ENCODE measurements at places on chromosomes 3 and 15. TPM values are rescaled to one million over a fixed set of nuclear protein-coding genes. Genes with fewer than 3 reads are reported as not detected.

Gene IL12A
- 0.96 TPM for total RNA-seq

Gene ARNT2
- 26.3 TPM for total RNA-seq

Gene TMEM266
- not detected for total RNA-seq

Gene RPUSD2
- 11.7 TPM for total RNA-seq

Gene MYL3
- total RNA-seq: 7.8 TPM

- DNase-seq: no peak
These were observed 342.9 kb downstream of the VGLL3 start for GRCh38 chr3:86648087-86648486.

DNA sequence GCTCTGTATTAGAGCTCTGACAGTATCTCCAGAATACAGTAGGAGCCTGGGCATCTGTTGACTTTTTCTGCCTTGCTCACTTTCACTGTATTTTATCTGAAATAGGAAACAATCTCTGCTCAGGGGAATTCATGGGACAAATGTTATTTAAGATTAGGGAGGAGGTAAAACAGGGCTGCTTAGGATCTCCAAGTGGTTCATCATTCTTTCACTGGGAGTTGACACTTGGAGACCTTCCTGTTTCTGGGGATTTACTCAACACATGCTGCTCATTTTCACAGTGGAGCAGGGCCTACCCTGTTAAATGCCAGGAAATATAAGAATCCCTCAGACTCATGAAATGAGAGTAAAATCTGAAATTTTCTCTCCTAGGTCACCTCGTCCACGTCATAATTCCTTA lies 185.5 kb downstream of the GAP43 start:
- DNase-seq: no peak

GRCh38 chr3:71536376-71536965 lies 47.1 kb downstream of the FOXP1 start:
- peak; percentile 45 for DNase-seq

DNA sequence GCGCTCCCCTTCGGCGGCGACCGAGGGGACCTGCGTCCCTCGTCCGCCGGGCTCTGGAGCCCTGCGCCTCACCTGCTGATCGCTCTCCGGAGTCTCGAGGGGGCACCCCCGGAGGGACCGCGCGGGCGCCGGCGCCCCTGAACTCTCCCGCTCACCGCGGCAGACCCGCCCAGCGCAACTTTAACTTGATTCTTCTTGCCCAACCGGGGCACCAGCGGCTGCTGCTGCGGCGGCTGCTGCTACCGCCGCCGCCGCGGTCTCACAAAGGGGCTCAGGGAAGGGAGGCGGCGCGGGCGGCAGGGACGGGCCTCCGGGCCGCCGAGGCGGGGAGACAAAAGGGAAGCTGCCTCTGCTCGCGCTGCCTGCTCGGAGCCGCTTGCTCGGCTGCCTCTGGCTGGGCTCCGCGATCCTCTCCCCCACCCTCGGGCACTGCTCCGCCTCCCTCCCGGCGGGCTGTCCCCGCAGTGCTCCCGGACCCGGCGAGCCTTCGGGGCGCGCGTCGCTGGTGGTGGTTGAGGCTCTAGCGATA lies at the start of gene PPM1L:
Gene PPM1L, plus strand, starts transcription at position 456 of the 529 bp plus-strand sequence.
- DNase-seq: peak; percentile 57

- DNase-seq: peak; percentile 88
These were observed 44.1 kb downstream of the UMPS start for GRCh38 chr3:124774327-124774718.

DNA sequence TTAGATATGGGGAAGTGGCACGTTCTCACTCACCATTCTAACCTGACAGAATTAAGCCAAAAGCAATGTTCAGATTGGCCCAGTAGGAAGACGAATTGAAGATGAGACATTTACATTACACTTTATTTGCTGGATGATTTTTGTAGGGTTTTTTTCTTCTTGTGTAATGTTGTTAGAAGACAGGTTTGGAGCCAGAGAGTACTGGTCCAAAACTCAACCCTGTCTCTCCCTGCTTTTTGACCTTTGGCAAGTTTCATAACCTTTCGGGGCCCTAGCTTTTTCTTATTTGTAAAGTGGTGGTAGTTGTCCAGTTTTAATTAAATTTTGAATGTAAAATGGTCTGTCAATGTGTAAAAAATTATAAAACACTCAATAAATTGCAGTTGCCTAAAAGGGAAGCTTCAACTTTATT lies 29.5 kb downstream of the PDE8A start:
- DNase-seq: no peak

DNA sequence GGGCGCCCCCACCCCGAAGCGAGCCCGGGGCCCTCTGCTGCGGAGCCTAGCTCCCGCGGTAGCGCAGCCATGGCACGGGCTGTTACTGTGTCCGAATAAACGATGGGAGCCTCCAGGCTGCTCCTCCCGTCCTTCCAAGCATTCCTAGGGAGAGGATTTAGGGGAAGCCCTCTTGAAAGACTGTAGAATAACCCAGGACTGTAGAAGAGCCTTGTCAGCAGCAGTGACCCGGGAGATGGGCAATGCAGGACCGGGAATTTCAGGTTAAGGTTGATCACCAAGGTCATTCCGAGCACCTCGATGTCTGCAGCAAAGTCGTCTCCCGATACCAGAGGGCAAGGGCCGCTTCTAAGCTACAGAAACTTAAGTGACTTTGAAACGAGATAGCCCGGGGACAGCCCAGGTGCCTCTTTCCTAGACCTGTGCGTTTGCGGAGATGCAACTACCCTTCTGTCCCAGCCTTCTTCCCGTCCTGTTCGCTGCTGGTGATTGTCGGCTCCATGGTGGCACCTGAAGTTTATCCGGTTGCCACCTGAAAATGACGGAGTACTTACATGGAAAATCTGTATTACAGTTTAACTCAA lies 753 bp upstream of the MYO5A start:
- DNase-seq: no peak

- peak; percentile 90 for DNase-seq
These were observed 26.5 kb upstream of the ERC2 start for GRCh38 chr3:56494679-56495322.

DNA sequence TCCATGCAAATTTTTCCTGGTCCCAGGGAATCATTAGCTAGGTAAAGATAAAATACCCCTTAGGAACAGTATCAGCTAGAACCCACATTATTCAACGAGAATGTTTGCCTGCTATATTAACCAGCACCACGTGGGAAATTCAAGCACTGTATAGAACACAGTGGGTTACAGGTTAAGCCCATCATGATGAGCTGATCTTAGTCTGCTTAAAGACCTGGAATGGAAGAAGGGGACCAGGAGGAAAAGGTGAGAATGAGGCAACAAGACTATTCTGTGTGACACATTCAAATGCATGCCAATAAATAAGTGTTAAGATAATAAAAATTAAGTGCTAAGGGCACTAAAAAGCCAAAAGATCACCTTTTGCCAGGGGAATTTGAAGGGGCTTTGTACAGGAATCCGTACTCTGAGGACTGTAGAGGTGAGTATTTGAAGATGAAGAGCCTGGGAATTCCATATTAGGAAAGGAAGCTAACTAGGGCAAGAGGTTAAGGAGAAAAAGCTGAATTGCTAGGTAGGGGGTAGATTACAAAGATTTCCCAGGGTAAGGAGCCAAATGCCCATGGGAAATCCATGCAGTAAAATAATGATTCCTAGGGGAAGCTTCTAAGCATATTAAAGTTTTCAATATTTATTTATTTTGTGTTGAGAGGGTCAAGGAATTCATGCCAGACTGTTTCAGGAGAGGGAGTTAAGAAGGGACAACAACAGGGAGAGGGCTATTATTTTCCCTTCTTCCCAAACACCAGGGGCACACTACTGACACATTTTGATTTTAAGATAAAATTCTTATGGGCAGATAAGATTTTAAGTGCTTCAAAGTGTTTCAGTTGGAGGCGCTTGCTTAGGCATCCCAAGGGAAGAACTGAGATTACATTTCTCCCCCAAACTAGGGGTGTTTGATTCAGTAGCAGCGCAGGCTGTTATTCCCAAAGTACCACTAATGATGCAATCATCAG lies 2.3 kb upstream of the MED12L start:
- no peak for DNase-seq

GRCh38 chr3:195601382-195601781 lies 17.6 kb upstream of the APOD start:
- no peak for DNase-seq

GRCh38 chr3:109071350-109072142 lies 46.4 kb downstream of the MORC1 start:
- no peak for DNase-seq

DNA sequence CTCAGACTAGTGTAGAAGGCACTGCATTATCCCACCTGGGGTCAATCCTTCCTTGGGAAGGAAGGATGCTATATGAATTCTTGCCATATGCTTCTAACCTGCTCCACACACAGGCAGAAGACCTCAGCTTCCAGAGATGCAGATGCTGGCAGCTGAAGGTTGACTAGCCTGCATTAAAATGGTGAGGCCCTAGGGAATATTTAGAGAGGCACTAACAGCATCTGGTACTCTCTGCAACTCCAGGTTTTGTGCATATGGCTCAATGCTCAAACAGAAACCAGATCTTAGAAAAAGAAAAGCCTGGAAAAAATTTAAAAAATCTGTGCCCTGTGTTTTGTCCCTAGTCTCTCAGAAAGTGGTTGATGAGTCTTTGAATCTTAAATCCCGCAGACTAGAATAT lies 56.0 kb upstream of the MYRIP start:
- no peak for DNase-seq
